ENCODE measurements at places on chromosomes 7 and 10. TPM values are rescaled to one million over a fixed set of nuclear protein-coding genes. Genes with fewer than 3 reads are reported as not detected.
A peak's percentile ranks its signal among the peaks of the same experiment; 100 is the strongest.

DNA sequence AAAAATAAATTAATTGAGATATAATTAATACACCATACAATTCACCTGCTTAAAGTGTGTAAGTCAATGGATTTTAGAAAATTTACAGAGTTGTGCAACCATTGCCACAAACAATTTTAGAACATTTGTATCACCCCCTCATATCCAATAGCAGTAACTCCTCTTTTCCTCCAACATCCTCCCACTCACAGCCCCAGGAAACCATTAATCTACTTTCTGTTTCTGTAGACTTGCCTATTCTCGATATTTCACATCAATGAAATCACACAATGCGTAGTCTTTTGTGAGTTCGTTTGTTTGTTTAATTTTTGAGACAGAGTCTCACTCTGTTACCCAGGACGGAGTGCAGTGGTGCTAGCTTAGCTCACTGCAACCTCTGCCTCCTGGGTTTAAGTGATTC, 13.7 kb upstream of the HERC4 start:
- DNase-seq = no peak

DNA sequence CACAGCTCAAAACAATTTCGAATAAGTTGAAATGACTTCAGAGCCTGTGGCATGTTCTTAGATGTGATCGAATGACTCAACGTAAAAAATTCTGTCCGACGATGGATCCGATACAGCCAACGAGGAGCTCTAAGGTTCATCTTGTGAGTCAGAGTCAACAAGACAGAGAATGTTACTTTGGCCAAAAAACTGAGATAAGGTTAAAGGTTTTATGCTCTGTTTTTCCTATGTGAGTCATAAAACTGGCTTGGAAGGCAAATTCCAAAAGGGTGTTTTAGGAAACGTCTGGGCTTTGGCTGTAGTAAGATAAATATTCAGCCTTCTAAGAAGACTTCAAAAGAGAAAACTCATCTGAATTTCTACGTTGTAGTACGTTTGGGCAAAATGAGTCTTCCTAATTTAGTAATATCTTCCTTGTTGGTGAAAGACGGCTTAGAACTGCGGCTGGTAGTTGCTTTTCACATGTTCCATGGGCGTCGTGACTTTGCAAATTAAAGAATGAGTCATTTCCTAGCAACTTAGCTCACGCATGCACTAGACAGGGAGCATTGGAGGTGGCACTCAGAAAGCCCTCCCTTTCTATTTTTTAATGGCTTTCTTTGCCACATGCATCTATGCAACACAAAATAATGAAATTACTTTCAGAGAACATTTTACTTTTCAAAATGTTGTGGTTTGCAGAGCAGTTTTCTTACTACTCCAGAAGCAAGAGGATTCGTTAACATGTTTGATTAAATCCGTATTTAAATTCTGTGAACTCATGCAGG, 28.2 kb downstream of the PFKP start:
- DNase-seq = no peak

DNA sequence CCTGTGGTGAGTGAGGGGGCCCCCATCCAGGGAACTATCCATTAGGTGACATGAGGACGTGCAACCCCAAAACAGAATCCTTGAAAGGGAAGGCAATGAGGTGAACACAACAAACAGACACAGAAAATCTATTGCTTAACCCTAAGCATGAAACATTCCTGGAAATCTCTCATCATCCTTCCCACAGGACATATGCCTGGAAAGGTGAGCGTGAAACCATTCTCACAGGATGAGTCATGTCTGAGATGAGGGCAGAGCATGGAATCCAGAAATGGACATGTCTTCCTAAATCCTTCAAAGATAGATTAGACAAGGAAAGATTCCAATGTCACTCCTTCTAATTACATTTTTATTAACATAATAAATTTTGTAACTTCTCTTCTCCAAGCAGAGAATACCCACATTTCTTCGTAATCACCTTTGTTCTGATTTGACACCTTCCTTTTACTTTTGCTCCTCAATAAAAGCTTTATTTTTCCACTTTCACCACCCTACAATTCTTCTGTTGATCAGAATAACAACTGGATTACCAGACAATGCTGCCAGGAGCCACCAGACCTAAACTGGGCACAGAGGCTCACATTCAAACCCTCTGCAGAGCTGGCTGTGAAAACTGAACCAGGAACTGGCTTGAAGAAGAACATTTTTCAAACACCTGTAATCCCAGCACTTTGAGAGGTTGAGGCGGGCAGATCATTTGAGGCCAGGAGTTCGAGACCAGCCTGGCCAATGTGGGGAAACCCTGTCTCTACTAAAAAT, 67.2 kb downstream of the COBL start:
- no peak for DNase-seq

GRCh38 chr10:87101996-87102395, 7.0 kb downstream of the SHLD2 start:
- no peak for DNase-seq

Gene GGCT
- 10.8 TPM for total RNA-seq

DNA sequence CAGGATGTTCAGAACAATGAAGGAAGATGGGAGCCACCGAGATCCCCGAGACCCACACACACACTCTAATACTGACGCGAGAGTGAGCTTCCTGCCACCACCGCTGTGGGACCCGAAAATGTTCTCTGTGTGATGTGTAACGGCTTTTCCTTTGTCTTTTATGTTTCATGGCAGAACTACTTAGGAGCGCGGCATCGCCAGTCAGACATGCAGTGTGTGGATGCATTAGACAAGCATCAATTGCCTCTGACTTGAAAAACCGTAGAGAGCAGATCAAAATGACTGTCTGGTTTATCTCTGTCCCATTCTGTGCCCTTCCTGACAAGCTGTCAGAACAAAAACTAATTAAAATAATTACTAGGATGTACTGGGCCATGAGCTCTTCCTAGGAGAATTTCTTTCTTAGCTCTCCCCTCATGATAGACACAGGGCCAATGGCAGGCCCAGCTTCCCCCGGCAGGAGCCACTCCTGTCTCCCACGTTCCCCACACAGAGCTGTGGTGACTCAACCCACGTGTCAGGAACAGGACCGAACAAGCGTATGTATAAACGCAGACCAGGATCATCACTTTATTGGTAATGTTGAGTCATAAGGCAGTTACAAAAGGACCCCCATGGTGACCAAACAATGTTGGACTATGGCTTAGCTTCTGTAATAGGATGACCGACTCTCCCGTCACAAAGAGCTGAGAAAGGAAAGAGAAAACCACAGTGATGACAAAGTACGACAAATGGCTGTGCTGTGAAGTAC, 705.0 kb downstream of the PARD3 start:
- peak; percentile 50 for DNase-seq

Gene PLAU
- 5.6 TPM for total RNA-seq
